ENCODE measurements at places on chromosomes 12 and 14.

GRCh38 chr12:38711054-38711453 is 194.3 kb downstream of the CPNE8 start:
- DNase-seq = no peak

DNA sequence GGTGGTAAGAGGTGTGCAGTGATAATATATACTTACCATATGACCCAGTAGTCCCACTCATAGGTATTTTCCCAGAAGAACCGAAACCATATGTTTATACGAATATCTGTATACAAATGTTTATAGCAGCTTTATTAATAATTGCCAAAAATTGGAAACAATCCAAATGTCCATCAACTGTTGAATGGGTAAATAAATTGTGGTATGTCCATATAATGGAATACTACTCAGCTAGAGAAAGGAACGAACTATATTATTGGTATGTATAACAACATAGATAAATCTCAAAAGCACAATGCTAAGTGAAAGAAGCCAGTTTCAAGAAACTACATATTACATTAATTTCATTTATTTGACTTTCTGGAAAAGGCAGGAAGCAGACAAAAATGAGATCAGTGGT is 66.1 kb downstream of the TTLL5 start:
- DNase-seq = no peak

DNA sequence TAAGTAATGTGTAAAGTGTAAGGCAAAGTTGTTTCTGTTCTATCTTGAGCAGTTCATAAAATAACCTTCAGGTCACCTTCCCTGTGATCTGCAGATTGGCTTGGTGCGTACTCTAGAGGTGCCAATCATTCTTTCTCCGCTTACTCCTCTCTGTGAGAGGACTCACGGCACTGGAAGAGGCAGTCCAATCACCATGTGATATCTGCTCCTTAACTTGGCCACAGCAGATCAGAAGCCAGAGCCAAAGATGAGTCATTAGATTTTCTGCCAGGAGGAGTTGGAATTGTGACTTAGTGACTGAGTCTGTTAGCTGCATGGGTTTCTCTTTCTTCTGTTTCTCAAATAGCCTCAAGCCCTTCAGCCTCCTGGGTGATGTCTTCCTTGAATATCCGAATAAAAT is 165.5 kb downstream of the SLC41A2 start:
- no peak for DNase-seq

DNA sequence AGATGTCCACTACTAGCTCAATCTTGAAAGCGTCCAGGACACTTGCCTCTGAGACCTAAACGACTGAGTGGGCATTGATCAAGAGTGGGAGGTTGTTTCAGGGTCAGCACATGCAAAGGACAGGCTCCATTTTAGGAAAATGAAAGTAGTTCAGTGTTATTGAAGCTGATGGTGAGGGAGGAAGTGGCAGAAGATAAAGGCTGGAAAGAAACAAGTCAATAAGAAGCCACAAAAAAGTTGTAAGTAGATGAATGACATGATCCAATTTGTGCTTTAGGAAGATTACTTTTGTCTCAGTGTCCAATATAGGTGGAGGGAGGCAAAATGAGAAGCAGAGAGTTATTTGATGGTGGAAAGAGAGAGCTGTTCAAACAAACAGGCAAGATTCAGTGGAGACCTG is 22.0 kb downstream of the GPR65 start:
- DNase-seq = no peak

DNA sequence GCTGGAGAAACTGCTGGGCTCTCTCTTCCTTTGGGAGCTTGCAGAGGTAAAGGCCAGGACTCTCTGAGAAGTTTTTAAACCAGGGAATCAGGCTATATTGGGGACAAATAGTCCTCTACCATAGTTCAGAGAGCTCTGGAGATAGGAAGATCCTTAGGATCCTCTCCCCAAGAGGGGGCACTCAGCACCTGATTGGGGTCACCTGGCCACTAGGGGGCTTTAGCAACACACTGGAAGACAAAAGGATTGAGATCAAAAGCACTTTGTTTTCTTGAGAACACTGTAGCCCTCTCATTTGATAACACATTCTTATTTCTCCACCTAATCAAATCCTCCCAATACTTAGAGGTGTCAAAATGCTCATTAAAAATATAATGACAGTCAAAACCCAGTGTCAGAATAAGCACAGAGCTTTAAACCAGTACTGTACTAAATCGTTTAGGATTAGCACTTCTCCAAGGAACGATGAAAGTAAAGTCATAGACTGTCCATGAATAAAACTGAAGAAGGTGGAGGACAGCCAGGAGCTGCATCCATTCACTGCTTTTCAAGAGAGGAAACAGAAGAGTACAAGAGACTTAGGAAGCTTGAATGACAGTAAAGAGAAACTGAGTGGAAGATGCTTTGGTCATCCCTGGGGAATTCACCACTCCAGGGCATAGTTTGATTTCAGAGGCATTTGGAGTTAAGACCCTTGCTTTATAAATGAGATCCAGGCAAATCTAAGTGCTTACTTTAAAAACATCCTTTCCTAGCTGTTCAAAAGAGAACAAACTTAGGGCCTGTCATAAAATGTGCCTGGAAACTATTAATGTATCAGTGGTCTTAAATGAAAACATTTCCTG is 26.5 kb downstream of the BMP4 start:
- no peak for DNase-seq

DNA sequence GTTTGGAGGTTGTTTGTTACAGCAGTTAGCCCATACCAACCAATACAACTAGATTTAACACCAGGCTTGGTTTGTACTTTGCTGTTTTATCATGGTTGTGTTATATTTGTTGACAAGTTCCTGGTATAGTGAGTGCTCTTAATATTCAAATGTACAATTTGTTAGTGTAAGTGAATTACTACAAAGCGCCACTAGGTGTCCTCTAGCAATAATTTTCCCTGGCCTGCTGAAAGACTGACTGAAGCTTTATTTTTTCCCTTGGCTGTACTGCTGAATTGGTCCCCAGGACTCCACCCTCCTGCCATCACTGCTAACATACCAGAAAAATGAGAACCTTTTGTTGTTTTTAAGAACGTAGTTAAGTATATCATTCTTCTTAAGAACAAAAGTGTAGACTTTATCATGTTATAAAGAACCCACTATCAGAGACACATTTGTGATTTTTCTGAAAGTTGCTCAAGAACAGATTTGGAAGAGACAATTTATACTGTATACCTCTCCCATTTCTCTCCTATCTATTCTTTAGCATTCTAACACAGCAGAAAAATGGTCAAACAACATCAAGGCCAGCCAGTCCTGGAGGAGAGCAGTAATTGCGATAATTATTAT is 75.3 kb upstream of the FAR2 start:
- no peak for DNase-seq

GRCh38 chr12:130828895-130829294 is 10.2 kb downstream of the STX2 start:
- no peak for DNase-seq
